GM04504 (cell line): ENCODE measurements at places on chromosomes 1 and 21.

GRCh38 chr1:31600641-31601040, 16.8 kb upstream of the HCRTR1 start:
- no peak for DNase-seq

DNA sequence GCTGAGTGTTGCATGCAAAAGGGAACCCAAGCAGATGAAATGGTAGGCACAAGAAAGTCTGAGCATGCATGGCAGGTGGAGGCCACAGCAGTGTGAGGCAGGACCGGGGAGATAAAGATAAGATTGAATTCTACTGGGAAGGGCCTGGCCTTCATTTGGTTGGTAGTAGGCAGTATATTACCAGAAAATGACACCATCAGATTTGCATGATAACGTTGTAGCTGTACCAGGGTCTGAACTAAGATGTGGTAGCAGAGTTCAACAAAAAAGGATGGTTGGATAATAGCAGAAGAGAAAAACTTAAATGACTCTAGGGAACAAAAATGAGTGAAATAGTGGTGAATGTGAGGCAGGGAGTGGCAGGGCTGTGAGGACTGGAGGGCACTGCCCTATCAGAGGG, 75.6 kb upstream of the DNAJC6 start:
- no peak for DNase-seq

DNA sequence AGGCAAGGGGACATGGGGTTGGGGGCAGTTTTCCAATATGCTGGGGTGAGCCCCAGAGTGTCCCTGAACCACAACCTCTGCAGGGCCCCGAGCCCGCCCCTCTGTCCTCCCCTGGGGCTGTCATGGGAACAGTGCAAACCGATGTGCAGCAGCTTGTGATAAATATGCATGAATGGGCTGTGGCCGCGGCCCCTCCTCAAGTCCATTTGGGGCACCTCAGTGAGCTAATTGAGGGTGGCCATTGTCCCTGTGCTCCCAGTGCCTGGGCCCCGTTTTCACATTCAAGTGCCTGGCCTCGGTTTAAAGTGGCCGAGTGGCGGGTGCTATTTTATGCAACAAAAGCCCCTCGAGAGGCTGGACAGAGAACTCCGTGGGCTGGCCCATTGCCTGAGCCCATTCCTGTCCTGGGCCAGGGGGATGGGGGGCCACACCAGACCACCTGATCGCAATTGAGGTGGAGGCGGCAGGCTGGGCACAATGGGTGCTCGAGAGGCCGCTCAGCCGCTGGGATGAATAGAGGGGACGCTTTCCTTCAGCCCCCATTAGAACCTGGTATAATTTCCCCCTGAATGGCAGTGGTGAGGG, 193.7 kb downstream of the FOXD2 start:
- DNase-seq = no peak

GRCh38 chr1:43625063-43625780, 24.7 kb upstream of the KDM4A start:
- DNase-seq = no peak

DNA sequence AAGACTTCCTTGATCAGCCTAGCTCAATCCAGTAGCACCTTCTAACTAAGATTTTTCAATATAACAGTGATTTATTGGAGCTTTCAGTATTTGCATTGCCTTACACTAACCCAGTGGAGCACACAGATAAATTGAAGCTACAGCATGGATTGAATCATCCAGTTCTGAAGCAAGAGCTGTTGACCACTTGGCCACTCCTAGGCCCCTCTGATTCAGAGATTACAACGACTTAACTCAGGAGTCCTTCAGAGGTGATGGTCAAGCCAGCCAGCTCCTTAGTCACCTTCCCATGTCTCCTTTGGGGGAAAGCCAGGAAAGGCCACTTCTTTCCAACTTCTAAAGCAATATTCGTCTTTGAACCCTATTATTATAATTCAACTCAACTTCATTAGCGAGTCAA, 151.8 kb downstream of the TENT5C start:
- peak; percentile 31 for DNase-seq

- DNase-seq = no peak
These were observed 23.0 kb downstream of the ERICH3 start for GRCh38 chr1:74650561-74650960.

GRCh38 chr1:203306965-203307541, 1.7 kb downstream of the BTG2 start:
- DNase-seq = no peak

- no peak for DNase-seq
These were observed 6.3 kb upstream of the VPS26C start for GRCh38 chr21:37273440-37273839.

DNA sequence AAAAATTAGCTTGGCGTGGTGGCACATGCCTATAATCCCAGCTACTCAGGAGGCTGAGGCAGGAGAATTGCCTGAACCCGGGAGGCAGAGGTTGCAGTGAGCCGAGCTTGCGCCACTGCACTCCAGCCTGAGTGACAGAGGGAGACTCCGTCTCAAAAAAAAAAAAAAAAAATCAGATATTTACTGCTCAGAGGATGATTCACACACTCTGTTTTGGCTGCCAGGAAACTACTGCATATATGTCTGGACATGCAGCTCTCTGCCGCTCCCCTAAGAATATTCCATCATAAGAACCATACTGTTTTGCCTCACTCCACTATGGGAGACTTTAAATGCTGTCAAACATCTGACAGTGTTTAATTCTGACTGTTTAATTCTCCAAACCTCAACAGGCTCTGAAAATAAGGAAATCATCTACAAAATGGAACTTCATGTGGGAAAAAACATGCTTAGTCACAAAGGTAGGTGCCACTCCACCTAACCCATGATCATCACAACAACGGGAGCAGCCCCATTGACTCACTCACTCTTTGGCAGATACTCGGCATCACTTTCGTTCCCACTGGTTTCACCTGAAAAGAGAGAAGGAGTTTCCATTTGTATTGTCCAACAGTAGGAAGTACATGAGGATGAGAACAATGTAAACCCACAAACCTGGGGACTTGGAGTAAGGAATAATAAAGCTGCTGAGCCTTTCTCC, 29.3 kb upstream of the BCAS2 start:
- DNase-seq = no peak

GRCh38 chr1:19770436-19771190, 29.1 kb downstream of the TMCO4 start:
- no peak for DNase-seq

DNA sequence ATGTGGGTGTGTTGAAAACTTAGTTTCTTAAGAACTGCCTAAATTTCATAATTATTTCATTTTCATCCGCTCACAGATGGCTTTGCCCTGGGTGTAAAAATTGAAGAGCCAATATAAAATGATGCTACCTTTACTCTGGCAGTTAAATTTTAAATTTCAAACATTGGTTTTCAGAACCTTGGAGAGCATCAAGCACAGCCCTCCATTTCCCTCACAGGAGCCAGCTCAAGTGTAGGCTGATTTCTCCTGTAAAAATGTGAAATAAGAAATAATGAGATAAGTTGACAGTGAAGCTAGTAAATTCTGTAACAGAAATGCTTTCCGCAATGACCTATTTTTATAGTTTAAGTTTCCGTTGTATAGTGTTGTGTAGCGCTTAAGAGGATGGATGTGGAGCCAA, 53.9 kb upstream of the AKT3 start:
- DNase-seq = no peak

DNA sequence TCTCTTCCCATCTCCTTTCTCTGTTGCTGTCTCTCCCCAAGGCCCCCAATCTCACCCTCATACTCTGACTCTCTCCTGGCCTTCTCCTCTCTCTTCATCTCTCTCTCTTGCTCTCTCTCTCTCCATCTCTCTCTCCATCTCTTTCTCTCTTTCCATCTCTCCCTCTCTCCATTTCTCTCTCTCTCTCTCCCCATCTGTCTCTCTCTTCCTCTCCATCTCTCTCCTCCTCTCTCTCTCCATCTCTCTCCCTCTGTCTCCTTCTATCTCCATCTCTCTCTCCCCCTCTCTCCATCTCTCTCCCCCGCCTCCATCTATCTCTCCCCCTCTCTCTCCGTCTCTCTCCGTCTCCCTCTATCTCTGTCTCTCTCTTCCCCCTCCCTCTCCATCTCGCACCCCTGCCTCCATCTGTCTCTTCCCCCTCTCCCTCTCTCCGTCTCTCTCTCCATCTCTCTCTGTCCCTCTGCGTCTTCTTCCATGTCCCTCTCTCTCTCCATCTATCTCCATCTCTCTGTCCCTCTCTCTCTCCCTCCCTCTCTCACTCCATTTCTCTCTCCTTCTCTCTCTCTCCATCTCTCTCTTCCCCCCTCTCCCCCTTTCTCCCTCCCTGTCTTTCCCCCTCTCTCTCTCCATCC, 16.0 kb upstream of the EPHA8 start:
- no peak for DNase-seq

GRCh38 chr21:34807881-34808568, 139.2 kb downstream of the CLIC6 start:
- peak; percentile 93 for DNase-seq

GRCh38 chr1:1914101-1914970, 724 bp upstream of the CALML6 start:
- no peak for DNase-seq

- DNase-seq = no peak
These were observed 18.1 kb downstream of the NOS1AP start for GRCh38 chr1:162087574-162087973.

GRCh38 chr1:247456021-247456420, 1.9 kb downstream of the OR2B11 start:
- DNase-seq = no peak

DNA sequence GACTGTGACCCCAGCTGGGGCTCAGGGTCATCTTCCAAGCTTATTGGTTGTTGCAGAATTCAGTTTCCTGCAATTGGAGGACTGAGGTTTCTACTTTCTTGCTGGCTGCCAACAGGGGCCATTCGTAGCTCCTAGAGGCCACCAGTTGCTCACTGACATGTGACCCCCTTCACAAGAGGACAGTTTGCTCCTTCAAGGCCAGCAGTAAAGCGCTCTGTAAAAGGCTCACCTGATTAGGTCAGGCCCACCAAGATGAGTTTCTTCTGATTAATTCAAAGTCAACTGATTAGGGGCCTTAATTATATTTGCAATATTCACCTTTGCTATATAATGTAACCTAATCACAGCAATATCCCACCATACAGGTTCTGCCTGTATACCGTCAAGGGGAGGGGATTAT, 68.9 kb downstream of the SLC9A1 start:
- no peak for DNase-seq

- peak; percentile 40 for DNase-seq
These were observed 626.2 kb downstream of the SMYD3 start for GRCh38 chr1:245880754-245881403.

DNA sequence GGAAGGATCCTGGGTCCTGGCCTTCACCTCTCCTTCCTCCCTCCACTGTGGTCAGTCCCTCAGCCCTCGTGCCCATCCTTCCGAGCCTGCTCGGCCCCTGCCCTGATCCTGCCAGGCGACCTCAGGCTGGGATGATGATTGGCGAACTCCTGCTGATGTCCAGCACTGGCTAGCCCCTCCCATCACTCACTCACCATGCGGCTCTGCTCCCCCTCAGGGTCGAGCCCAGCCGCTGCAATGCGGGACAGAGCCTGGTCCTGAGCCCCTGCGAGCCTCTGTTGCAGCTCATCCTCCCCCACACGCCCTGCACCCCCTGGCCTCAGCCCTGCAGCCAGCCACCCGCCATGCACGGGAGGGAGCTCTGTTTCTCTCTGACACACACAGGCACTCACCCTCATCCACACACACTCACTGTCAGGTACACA, 100.2 kb downstream of the DMRTB1 start:
- no peak for DNase-seq

- no peak for DNase-seq
These were observed 14.3 kb upstream of the ADARB1 start for GRCh38 chr21:45060089-45060488.

DNA sequence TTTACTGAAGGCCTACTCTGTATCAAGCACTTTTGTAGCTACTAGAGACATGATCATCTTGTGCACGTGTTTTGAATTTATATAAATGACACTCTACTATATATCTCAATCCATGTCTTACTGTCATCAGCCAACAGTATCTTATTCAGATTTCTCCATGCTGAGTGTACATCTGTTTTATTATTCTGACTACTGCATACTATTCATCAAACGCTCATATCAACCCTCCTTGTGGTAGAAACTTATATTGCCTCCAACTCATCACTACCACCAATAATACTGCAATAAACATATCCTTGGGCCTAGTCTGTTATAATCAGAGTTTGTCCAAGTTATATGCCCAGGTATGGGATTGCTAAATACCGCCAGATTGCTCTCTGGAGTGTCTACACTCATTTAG, 81.6 kb upstream of the IRF2BP2 start:
- DNase-seq = no peak

GRCh38 chr21:45513741-45514310, 28.4 kb downstream of the SLC19A1 start:
- no peak for DNase-seq

GRCh38 chr1:47772281-47772680, 224.9 kb downstream of the TRABD2B start:
- DNase-seq = no peak

- no peak for DNase-seq
These were observed 37.5 kb downstream of the DISP1 start for GRCh38 chr1:222852326-222852725.

- DNase-seq = peak; percentile 71
These were observed 21.8 kb upstream of the ERRFI1 start for GRCh38 chr1:8047686-8048445.

DNA sequence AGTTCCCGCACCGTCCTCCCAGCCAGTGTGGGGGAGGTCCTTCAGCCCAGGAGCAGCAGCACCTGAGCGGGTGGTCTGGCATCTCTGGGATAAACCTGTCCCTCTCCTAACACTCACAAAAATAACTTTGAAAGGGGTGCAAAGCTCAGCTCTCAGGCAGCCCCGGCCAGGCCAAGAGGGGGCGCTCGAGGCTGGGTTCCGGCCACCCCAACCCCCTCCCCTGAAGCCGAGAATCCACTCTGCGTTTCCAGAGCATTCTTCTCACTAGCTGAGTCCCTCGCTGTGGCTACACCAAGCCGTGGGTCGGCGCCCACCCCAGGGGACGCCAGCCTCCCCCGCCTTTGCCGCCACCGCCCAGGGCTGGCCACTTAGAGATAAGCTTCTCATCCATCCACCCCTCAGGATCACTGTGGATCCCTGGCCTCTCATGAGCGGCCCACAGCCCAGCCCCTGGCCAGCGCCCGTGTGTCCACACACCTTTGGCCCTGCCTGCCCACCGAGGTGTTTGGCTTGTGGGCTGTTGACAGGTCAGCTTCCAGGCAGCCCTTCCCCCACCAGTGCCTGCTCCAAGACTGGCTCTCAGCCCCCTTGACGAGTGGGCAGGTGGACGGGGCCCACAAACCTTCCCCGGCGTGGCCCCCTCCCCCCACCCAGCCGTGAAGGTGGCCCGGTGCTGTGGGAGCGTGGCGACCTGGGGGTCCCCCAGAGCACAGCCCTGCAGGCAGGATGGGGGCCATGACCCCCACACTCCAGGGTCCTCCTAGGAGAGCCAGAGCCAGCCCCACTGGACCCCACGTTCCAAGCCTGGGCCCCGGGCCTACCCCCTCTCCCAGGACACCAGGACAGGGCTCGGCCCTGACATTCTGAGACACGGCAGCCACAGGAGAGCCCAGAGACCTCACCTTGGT, 1.9 kb downstream of the FTCD start:
- DNase-seq = no peak

GRCh38 chr1:42145389-42145716, 7.9 kb upstream of the GUCA2B start:
- DNase-seq = no peak

- no peak for DNase-seq
These were observed 50.3 kb downstream of the MYSM1 start for GRCh38 chr1:58649555-58649954.
